Kidney capillary endothelial cell (primary cell): ENCODE measurements at places on chromosomes 3 and 15.

GRCh38 chr15:78667578-78668236, 26.7 kb upstream of the CHRNB4 start:
- DNase-seq: no peak

- no peak for DNase-seq
Measured at GRCh38 chr3:119534296-119534695, 25.1 kb downstream of the CD80 start.

GRCh38 chr3:183578179-183578578, 22.7 kb upstream of the KLHL6 start:
- no peak for DNase-seq

GRCh38 chr15:72047020-72047419, 70.9 kb downstream of the MYO9A start:
- DNase-seq: no peak

GRCh38 chr3:119745942-119746341, 36.0 kb upstream of the NR1I2 start:
- DNase-seq: no peak

- no peak for DNase-seq
Measured at GRCh38 chr3:12961697-12962036, 111.6 kb downstream of the IQSEC1 start.

DNA sequence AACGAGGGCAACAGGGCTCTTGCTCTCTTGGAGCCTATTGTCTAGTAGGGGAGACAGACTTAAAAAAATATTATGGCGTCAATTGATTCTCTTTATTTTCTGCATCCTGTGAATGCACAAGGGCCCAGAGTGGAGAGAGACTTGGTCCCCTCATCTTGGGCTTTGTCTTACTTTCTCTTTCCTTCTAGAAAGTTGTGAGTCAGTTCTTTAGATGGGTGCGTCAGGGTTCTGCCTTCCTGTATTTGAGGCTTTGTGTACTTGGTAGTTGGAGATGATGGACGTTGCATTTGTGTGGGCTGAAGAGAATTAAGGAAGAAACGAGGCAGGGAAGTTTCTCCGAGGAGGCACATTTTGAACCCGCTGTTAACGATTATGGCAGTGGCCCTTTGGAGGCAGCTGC, 52.9 kb downstream of the CACNA1D start:
- no peak for DNase-seq

DNA sequence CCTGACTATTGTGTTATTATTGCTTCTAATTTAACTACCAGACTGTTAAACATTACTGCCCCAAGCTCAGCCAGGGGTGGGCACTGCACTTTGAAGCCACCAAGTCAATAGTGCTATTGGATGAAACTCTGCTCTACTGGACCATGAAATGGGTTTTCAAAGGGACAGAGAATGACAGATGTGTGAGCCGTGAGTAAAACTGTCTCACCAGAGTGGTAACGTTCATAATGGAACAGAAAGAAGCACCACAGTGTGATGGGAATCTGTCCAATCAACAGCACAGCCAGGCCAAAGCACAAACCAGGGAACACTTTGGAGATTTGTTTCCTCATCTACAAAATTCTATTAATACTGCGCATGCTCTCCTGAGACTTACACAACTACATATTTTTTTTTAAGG, 171.8 kb upstream of the LPP start:
- DNase-seq: no peak

DNA sequence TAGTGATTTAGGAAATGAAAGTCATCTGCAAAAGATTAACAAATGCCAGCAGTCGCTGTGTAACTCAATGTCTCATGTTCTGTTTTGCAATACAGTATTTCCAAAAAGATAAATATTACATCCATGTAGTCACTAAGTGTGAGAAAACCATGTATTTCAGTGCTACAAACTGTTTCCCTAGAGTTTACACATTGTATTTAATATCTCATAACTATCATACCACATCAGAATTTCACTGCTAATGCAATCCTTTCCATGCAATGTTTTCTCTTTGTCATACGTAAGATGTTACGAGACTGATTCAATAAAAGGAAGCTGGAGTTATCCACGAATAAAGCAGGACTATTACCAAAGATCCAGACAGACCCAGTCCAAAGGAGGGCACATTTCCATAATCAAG, 269.4 kb downstream of the GBE1 start:
- DNase-seq: no peak

- no peak for DNase-seq
Measured at GRCh38 chr3:52286777-52287110, 884 bp upstream of the GLYCTK start.

DNA sequence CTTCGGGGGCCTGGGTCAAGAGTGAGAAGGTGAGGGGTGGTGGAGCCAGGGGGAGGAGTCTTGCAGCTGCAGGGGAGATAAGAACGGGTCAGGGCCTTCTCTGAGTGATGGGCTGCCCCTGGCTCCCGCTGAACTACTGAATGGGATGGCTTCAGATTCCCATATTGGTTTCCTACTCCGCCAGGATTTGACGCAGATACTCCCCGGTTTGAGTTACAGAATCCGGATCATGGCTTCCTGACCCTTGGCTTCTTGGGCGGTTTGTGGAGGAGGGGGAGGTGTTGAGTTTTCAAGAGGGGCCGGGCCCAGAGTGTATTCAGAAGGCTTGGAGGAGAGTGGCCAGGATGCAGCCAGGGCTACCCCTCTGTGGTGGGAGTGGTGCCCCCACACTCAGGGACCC, 119.9 kb upstream of the ATP2B2 start:
- no peak for DNase-seq

DNA sequence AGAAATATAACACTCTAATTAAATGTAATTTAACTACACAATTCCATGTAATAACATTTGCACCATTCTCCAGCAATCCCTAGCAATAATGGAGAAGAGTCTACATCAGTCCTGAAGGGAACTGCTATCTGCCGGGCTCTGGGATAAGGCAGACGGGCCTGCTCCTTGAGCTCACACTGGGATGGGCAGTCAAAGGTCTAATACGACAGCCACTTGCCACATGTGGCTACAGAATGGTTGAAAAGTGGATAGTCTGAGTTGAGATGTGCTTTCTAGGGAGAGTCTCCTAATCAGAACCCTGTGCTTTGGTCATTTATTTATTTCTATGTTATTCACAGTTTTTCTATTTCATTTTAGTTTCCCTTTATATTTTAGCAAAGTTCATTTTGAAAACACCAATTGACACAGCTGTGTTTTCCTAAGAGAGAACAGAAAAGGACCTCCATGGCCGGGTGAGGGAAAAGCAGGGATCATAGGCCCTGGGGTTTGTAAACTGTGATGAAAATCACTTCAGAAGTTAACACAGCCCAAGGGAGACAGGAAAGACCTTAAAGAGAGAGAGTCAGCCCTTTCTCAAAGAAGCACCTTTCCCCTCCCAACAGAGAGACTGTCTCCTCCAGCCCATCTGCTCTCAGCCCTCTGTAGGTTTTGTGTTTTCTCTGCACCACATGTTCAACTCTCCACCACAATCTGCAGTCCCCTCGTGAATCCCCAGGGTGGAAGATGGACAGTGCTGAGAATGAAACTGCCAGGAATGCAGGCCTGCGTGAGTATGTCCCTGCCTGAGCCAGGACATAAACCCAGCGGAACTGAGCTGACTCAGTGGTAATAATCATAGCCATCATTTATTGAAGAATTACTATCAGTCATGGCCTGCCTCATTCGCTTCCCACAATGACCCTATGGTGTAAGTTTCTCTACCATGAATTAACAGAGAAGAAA, 11.6 kb downstream of the FSIP1 start:
- no peak for DNase-seq

DNA sequence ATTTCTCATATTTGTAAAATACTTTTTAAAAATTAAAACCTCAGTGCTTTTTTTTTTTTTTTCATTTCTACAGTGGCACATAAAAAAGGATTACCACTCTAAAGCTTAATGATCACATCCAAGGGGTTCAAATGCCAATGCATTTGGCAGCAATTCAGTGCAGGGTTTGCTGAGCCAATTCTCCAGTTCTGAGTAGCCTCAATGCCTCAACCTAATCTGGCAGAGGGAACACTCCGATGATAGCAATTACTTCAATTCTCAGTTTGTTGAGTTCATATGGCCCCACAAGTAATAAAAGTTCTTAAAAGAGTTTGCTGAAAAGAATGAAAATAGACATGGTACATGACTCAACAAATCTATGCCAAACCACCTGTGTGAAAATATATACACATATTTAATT, 79.3 kb upstream of the RBMS3 start:
- no peak for DNase-seq

- DNase-seq: peak; percentile 70
Measured at GRCh38 chr3:112519424-112520001, 20.2 kb upstream of the BTLA start.

GRCh38 chr3:38022896-38023709, 6.3 kb downstream of the PLCD1 start:
- no peak for DNase-seq

GRCh38 chr3:124419303-124419702, 310.9 kb upstream of the UMPS start:
- DNase-seq: no peak

- DNase-seq: no peak
Measured at GRCh38 chr3:109234300-109234699, 82.0 kb downstream of the DPPA2 start.

GRCh38 chr15:84973492-84974460, 7.9 kb upstream of the PDE8A start:
- peak; percentile 78 for DNase-seq

GRCh38 chr3:37474901-37475331, 300.5 kb upstream of the LRRFIP2 start:
- no peak for DNase-seq

- no peak for DNase-seq
Measured at GRCh38 chr3:177141899-177142646, 55.2 kb downstream of the TBL1XR1 start.

DNA sequence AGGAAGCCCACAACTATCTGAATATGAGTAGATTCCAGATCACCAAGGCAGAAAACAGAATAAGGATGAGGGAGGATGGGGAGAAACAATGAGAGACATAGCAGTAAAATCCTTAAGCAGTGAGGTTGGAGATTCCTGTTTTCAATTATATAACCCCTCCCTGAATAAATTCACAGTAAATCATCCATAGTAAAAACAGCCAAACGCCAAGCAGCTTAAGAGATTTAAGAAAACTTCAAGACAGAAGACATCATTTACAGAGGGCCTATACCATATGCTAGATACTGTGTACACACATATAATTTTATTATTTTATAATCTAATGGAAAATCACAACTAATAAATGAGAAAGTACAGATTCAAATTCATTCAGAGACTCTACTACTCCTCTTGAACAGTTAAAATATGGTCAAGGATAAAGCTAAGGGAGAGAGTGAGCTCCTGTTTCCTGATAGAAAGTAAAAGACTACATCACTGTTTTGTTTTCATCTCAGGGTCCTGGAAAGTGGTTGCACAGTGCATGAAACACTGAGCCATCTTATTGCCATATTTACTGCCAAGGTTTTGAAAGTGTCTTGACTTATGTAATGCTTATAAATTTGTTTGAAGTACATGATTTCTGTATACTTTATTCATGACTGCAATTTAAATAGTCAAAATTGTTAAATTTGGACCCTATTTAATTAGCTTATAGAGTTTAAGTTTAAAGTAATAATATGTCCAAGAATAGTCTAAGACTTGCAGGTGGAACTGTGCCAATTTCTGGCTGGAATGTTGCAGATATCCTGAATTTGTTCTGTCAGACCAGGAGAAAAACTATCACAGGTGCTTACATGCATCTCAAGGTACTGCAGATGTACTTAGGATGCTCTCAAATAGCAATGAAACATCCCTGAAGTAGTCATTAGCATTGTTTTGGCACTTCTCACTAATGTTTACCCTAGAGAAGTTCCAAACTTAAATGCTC, 141.4 kb downstream of the TBL1XR1 start:
- no peak for DNase-seq

- no peak for DNase-seq
Measured at GRCh38 chr15:36577082-36577481, 2.3 kb upstream of the CDIN1 start.

DNA sequence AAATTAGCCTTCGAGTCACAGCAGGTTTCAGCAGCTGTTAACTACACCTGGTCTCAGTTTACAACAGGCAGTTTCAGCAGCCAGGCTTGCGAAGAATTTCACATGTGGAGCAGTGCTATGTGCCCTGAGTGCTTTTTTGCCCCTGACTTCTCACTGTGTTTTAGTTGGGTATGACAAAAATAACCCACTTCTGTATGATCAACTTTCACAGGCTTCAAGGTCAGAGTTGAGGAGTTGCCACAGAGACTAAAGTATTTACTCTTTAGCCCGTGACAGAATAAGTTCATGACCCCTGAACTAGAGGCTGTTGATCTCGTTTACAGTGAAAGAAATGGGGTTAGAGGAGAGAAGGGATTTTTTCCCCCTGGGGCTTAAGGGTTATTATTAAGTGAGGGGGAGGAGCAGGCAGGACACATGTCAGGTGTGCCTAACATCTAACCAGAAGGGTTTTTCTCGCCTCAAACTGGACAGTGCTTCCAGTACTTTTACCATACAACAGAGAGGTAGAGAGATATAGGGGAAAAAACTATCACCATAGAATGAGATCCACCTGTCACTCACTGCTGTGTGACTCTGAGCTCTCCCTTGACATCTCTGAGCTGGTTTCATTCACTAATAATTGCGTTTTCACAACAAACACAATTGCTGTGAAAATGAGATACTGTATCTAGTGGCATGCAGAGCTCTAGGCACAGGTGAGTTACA, 14.0 kb upstream of the TOPBP1 start:
- no peak for DNase-seq

DNA sequence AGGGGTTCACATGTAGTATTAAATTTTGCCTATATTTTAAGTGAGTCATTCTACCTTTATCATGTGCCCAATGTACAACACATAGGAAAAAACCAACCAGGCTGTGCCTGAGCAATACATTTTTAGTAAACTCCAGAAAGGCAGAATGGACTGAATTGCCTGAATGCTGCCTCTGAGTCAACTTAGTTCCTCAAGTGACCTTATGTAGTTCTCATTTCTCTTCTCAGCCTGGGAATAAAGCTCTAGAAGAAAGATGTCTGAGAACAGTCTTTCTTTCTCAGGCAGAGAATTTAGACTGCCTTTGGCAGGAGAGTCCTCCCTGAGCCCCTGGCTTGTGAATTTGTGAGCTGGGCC, 13.0 kb downstream of the ST3GAL6 start:
- no peak for DNase-seq

DNA sequence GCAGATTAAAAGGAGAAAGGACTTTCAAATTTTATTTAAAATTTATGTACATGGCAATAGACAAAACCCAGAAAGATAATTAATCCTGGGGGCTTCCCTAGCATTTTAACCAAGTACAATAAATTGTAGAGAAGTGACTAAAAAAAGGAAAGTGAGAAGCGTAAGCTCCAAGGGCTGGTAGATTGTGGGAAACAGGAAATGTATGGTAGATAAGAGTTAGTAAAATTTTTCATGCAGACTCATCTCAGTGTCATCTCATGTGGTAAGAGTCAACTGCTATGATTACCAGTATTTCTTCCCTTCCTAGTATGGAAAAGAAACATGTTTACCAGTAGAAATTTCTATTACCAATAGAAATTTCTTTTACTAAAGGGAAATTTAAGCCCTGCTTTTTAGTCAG, 464.3 kb upstream of the AGTR1 start:
- no peak for DNase-seq

DNA sequence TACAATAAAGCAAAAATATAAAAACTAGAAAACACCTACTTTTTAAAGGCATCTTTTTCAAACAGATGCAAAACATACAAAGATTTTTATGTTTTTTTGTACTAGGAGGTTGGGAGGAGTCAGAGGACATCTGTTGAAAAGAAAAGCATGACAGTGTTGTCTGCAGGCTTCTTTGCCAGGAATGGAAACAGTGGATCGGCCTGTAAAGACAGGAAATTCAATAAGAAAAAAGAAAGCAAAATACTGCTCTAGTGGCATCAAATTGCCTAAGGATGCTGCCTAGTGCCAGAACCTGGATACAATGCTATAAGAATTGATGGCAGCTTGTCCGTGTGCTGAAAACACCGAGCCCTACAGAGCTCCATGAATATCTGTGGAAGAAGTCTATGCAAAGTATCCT, 69.9 kb downstream of the TBC1D5 start:
- DNase-seq: no peak
